ENCODE measurements at places on chromosomes 11 and 22. TPM values are rescaled to one million over a fixed set of nuclear protein-coding genes. Genes with fewer than 3 reads are reported as not detected.

DNA sequence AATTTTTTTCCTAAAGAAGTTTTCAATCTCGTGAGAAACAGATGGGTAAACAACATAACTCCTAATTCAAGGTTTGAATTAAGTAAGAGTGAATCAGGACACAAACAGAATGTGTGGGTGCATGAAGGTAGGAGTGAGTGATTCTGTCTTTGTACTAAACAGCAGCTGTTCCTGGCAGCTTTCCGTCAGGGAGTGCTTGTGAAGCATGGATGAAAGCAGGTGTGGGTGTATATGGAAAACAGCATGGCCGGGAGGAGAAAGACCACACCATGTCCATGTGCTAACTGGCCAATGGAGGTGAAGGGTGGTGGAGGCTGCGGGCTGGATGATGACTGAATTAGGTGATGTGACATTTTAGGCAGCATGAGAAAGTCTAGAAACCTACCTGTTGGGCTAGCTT is 49.6 kb downstream of the BARX2 start:
- DNase-seq, result no peak

GTSE1 gene
- total RNA-seq, result 0.61 TPM

DNA sequence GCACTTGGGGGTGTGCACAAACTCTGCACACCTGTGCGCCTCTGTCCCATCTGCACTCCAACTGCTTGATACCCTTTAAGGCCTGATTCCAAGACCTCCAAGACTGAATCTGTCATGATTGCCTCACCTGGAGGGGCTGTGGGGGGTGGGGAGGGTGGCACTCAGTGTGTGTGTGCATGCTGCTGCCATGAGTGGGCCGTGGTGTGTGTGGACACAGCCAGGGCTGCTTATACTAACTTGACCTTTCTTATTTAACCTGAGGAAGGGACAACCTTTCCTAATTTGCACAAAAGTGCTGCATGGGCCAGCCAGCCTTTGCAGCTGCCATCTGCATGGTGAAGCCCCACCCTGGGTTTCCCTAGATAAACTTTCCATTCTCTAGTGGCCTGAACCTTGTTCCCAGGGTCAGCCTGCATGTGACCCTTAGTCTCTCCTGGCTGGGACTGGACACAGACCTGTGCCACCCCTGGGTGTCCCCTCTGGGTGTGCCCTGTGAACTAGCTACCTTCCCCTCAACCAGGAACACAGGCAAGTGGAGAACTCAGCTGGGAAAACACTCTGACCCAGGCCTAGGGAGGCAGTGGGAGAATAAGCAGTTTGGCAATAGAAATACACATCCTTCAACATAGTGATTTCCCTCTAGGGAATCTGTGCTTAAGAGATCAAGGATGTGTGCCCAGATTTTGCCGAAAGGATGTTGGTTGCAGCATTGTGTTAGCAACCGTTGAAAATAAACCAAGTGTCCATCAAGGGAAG is 45.4 kb upstream of the DKK3 start:
- no peak for DNase-seq

GRCh38 chr11:42253156-42253555 is 793.7 kb upstream of the LRRC4C start:
- DNase-seq, result no peak

TRIM29 gene
- total RNA-seq, result not detected

MISFA gene
- not detected for total RNA-seq

CABP4 gene
- total RNA-seq, result 17.1 TPM

- no peak for DNase-seq
Observed at GRCh38 chr11:5955586-5955985, 12.7 kb downstream of the OR56A5 start.

DNA sequence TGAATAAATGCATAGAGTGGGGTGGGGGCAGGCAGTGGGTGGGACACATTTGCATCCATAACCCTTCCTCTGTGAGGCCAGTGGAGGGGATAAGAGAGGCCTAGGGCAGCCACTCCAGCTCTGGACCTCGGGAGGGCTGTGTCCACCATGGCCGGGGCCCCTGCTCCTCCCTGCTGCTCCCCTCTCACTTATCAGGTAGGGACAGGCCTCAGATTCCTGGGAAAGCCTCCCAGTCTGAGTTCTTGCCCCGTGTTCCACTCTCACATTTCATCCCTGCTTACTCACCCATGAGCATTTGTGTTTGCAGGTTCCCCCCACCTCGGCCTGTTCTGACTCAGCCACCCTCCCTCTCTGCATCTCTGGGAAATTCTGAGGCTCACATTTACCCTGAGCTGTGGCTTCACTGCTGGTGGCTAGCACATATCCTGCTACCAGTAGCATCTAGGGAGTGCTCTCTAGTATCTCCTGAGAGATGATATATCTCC is 128.7 kb upstream of the TOP3B start:
- peak; percentile 60 for DNase-seq

GRCh38 chr22:44580176-44581095 is 82.4 kb upstream of the RTL6 start:
- no peak for DNase-seq
